ENCODE measurements at places on chromosomes 12 and 14. TPM values are rescaled to one million over a fixed set of nuclear protein-coding genes. Genes with fewer than 3 reads are reported as not detected.

Gene TMPO
- total RNA-seq: 28.0 TPM

- no peak for DNase-seq
These were observed 130.2 kb downstream of the SLC38A6 start for GRCh38 chr14:61111209-61111665.

- DNase-seq: no peak
These were observed 8.6 kb downstream of the ZNF219 start for GRCh38 chr14:21089877-21090193.

DNA sequence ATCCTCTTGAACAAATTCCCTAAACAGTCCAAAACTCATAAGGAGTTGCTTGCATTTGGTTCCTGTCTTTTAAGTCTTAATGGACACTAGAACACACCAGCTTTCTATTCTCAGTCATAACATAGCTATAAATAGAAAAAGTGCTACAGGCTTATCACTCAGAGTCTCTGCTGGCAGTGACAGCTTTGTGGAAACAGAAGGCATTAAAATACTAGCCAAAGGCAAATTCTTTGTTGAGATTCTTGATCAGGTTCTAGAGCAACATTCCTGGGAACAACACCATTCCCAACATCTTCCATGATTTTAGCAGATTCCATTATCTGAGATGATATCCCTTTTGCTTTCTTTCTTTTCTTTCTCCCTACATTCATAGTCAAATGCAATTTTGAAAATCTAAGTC is 207.7 kb upstream of the PLEKHG7 start:
- DNase-seq: no peak

DNA sequence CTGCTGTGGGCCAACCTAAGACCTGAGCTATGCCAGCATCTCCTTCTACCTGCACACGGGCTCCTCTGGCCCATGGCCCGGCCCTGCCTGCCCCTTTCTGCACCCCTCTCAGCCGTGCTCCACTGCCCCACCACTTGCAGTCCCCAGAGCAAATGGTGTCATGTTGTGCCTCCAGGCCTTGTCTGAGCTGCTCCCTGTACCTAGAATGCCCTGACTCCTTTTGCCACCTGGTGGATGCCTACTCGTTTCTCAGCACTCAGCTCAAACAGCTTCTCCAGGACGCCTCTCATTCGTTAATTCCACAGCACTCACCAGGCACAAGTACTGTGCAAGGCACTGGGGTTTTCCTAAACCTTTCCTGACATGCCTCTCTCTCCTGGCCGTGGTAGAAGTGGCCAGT is 63.2 kb upstream of the PNMA1 start:
- no peak for DNase-seq

- no peak for DNase-seq
These were observed 962.5 kb downstream of the DIO2 start for GRCh38 chr14:79248771-79249170.

DNA sequence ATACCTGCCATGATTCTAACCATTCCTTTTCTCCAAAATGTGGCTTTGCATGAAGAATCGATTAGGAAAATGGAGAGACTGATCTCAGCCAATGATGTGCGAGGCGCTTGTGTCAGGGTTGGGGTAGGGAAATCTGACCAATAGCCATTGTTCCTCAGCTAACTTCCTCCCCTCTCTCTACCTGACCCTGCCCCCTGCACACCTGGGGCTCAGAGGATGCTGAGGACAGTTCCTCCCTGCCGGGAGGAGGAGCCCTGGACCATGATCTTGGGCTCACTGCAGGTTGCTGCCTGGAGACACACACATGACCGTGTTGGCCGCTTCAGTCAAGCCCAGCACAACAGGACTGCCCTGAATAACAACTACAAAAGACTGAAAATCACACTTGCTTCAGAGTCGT is 119.8 kb upstream of the SFSWAP start:
- DNase-seq: no peak

GRCh38 chr12:119589097-119589496 is 4.5 kb upstream of the TMEM233 start:
- no peak for DNase-seq

- DNase-seq: no peak
These were observed 1021.5 kb downstream of the TMEM121 start for GRCh38 chr14:106547735-106548434.

- DNase-seq: no peak
These were observed 695.7 kb upstream of the USP15 start for GRCh38 chr12:61564466-61564865.

Gene BEGAIN
- total RNA-seq: 1.2 TPM

DNA sequence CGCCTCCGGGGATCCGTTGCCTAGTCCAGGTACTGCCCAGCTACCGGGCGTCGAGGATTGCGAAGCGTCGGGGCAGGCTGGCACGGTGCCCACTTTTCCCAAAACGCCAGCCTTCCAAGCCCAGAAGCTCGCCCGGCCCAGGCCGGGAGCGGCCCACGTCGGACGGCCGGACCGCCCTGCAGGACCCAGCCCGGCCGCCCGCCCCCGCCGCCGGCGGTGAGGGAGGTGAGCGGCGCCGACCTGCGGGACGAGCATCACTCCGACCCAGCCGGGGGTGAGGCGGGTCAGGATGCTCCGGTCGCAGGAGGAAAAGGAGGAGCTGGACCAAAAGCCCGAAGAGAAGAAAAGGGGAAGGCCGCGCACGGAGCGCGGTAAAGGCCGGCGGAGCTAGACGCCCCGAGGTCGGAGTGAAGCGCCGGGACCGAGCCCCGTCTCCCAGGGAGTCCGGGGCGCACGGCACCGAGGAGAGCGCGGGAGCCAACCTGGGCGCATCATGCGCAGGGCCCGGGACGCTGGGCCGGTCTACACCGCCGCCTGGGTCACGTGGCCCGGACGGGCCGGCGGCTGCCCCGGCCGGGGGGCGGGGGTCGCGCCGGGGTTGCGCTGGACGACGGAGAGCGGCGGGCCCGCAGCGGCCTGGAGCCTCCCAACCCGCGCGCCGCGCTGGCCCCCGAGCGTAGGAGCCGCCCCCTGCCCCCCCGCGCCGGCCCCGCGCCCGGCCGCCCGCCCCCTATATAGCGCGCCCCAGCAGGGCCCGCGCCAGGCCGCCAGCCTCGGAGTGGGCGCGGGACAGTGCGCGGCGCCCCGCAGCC is at the start of gene AQP5:
Gene AQP5, plus strand, starts transcription at position 762 of the 812 bp plus-strand sequence. CDS start 146 bp downstream, outside the sequence.
- DNase-seq: no peak

Gene MAP1LC3B2
- not detected for total RNA-seq

DNA sequence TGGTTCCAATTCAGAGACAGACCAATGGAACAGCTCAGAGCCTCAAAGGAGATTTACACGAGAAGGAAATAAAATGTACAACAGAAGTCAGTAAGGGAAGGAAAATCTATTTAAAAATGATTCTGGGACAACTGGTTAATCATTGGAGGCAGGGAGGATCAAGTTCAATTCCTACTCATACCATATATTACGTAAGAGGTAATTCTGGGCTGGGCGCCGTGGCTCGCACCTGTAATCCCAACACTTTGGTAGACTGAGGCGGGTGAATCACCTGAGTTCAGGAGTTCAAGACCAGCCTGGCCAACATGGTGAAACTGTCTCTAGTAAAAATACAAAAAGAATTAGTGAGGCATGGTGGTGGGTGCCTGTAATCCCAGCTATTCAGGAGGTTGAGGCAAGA is 36.7 kb upstream of the PITPNM2 start:
- no peak for DNase-seq

GRCh38 chr14:103568952-103569351 is 6.2 kb downstream of the COA8 start:
- DNase-seq: no peak

DNA sequence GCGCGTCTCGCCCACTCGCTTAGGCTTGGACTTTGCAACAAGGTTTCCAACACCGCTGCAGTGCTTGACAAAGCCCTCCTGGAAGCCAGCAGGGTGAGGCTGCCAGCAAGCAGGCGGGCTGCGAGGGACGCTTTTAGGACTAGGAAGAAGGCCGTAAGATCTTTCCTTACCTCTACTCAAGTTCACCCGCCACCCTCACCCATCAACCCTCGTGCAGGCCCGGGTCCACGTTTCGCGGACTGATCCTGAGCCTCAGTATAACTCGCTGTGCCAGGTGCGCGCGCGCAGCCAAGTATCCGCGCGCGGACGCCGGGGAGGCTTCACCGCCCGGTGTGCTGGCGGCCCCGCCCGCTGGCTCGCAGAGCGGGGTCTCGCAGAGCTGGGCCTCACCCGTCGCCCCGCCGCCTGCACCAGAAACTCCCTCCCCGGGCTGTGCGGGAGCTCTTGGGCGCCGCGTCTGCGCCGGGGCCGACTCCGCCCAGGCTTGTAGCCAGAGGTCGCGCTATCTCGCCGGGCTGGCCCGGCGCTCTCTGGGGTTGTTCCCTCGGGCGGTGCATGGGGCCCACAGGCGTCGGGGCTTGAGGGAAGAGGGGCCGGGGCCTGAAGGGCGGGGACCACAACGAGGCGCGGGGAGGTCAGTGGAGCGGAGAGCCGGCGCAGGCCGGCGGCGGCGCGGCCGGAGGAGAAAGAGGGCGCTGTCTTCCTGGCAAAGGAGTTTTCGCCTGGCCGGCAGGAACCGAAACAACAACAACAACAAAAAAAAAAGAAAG is 7.6 kb upstream of the SIX1 start:
- peak; percentile 86 for DNase-seq

Gene ADAMTS20
- total RNA-seq: not detected

Gene RASAL1
- not detected for total RNA-seq
